ENCODE measurements at places on chromosomes 5 and 9.
A peak's percentile ranks its signal among the peaks of the same experiment; 100 is the strongest.

DNA sequence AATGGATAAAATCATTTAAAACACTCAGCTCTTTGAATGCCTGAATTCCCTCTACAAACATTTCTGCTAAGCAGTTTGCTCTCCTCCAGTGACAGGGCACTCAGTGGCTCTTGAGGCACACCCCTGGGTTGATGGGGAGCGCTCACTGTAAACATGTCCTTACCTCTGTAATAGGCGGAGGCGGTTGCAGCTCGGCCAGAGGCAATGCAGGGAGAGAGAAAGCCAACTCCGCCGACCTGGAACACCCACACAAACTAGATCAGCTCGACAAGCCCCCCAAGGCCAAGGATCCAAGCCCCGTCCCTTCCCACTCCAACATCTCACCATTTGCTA is 329 bp downstream of the CDC23 start:
- no peak for DNase-seq

DNA sequence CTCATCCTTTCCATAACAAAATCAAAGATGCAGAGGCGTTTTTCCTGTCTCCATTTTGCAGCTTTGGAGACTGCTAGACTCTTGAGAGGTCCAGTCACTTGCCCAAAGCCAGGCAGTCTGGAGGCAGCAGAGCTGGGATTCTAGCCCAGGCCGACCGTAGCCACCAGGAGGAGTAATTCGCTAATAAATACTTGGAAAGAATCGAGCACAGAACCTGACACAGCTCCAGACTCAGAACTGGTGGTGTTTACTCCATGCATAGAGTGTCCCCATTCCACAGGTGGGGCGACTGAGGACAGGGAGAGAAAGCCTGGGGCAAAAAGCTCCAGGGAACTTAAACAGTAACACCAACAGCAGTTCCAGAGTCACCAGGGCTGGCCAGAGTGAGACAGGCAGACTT is 10.7 kb upstream of the CERCAM start:
- peak; percentile 41 for DNase-seq

DNA sequence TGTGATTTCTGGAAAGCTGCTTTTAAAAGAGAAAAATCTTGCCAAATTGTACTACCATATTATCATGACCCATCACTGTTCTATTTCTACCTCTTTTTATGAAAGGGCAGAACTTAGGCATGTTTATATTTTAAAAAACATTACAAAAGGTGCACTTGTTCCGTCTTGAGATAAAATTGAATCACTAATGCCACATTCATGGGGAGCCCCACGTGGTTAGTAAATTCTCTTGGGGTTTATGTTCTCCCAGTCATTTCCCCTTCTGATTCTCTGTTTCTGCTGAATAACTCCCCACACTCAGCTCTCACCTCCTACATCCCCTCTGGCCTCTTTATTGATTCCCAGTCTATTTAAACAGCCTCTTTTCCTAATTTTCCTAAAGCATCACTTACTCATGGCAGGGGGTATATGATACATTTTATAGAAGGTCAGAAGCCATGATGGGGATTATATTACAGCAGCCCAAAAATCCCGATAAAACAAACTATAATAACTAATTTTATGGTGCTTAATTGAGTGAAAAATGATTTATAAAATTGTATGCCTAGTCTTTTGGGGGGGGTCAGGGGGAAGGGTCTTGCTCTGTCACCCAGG is 19.7 kb upstream of the VLDLR start:
- no peak for DNase-seq

GRCh38 chr5:72653586-72653985 is 146.4 kb upstream of the ZNF366 start:
- DNase-seq = peak; percentile 66

GRCh38 chr5:29794141-29794787 is 1399.2 kb upstream of the CDH6 start:
- DNase-seq = no peak

DNA sequence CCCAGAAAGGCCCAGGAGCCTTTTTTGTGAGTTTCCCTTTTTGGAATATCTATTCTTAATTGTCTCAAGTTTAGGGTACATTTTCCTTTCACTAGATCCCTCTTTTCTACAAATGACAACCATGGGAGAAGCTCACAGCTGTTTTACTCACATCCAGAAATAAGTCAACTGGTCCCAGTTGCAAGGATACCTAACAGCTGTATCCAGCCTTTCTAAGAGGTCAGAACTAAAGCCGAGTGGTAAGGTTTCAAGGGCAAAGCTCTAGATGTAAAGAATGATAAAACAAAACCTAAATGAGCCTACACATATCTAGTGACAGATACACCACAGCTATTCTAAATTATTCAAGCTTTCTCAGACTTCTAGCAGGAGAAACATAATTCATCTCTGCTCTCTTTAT is 4.4 kb downstream of the FGF10 start:
- no peak for DNase-seq

- no peak for DNase-seq
These were observed 23.2 kb downstream of the DOCK8 start for GRCh38 chr9:237858-238345.

Data from EH (cell line).